ENCODE measurements at places on chromosomes 3 and 15.

- DNase-seq: peak; percentile 44
These were observed 46.6 kb upstream of the RASGRP1 start for GRCh38 chr15:38611228-38611627.

DNA sequence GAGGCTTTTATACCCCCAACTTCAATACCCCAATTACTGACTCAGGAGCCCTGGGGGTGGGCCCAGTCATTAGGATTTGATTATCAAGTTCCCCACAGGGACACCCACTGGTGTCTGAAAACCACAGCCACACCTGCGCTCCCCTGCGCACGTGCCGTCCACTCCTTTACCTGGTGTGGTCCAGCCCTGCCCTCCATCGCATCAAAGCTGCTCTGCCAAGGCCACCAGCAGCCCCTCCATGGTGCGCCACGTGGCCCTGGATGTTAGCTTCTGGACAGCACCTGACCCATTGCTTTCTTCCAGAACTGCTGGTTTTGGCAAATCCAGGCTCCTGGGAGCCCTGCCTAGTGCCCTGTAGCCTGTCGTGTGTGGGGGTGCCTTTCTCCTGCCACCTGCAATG is 136.3 kb downstream of the NSMCE3 start:
- DNase-seq: no peak

DNA sequence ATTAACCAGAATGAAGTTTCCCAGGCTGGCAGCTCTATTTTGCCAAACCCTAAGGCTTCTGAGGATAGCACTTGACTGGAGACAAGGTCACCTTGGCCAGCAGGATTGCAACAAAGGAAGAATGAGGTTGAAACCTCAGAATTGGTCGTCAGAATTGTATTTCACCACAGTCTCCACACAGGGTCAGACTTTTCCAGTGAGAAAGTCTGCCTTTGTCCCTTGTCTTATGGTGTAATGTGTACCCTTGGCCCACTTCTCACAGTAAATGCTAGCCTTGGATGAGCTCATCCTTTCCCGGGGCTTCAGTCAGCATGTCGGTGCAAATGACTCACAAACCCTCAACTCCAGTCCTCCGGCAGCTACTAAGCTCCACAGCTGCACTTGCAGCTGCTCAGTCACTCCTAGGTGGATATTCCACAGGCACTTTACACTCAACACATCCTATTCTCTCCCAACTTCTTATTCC is 19.7 kb downstream of the SSR3 start:
- no peak for DNase-seq

- DNase-seq: no peak
These were observed 33.0 kb downstream of the RBPMS2 start for GRCh38 chr15:64742385-64742784.
